ENCODE measurements at places on chromosomes 7 and 10.

DNA sequence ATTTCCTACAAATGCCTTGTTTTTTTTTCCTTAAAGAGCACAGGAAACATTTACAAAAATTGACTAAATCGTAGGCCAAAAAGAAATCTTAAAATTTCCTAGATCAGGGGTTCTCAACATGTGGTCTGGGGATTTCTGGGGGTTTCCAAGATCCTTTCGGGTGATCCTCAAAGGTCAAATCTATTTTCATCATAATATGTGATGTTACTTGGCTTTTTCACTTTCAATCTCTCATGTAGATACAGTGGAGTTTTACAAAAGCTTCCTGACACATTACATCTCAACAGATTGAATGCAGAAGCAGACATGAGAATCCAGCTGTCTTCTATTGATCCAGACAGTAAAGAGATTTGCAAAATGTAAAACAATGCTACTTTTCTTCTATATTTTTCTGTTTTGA lies 497.3 kb downstream of the INHBA start:
- DNase-seq: no peak

- no peak for DNase-seq
These were observed 286.9 kb upstream of the NFE2L3 start for GRCh38 chr7:25864943-25865751.

DNA sequence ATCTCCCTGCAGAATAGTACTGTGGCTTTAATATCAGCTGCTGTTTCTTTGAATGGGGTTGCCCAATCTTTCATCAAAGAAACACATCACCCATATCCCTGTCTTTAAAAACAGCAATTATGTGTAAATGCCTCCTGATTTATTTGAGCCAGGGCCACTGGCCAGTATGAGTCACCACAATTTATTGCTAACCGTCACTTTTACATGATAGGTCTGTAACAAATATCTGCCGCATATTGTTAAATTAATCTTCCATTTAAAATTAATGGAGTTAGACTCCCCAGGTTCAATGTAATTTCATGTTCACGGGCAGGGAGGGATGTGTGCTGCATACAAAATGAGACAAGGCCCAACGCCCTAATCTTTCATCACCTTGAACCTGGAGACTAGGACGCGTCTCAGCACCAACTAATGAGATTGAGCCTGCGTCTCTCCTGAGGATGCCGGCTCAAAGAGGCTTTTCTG lies 673.4 kb downstream of the AUTS2 start:
- DNase-seq: no peak

DNA sequence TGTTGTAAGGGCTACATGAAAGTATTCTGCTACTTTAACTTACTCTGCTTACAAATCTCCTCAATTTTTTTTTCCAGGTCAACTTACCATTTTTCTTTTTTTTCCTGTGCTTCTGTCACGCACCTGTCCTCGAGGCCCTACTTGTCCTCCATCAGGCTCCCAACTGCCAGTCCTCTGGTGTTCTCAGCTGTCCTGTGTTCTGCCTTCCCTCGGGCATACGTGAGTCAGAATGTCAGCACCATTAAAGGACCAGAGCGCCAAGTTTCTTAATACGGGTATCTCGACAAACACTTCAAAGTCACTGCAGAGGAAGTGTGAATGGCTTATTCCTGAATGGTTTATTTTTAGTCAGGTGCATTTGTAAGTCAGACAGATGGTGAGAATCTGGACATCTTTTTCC lies at the start of gene TEX47:
Gene TEX47 (minus strand): TSS at position 185 of the 400 bp plus-strand sequence. CDS start 795 bp downstream, outside the sequence.
- no peak for DNase-seq

DNA sequence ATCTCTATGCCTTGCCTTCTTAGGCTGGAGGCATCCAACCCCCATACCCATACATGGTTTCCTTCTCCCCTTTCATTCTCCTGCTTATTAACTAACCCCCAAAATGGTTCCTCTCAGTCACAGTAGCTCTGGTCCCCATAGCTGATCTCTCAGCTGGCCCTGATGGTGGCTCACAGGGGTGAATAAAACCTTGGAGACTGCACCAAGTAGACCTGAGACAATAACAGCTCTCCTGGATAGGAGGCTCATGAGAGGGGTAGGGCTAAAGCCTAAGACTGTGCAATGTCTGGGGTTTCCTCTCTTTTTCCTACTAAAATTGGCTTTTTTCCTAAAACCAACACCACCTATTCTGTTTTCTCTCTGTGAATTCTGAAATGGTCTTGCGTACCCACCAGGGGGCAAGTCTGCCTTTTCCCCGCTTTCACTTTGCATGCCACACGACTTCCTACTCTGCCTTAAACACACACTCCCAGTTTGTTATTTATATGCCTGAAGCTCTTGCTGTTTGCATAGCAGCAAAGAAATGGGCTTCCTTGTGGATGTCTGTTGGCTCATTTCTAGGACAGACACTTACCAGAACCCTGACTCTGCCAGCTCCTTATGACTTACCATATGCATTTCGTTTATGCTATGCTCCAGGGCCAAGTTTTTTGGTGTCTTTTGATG lies 18.4 kb upstream of the PON1 start:
- DNase-seq: no peak

DNA sequence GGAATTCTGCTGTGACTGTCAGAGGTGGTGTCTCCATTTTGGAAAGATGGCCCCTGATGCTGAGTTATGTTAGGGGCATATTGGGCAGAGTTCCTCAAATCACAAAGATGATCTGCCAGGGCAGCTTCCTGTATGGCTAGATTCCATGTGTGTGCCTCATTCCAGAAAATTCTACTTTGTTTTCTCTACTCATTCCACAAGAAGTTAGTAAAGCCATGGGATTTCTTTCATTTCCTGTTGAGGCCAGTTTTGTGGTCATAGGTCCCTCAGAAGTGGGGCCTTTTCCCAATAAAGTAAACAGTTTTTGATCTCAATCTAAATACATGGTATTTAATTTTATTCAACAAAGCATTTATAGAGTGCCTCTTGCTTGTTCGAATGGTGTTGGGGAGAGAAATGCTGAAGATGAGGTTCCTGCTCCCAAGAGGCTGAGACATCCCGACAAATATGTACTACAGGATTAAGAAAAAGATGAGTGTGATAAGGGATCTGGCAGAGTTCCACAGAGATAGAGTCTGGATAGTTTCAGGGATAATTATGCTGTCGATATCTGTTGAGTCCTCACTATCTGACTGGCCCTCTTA lies 33.0 kb downstream of the MINDY4 start:
- no peak for DNase-seq

GRCh38 chr7:93475811-93476210 lies 98.7 kb downstream of the CALCR start:
- no peak for DNase-seq

DNA sequence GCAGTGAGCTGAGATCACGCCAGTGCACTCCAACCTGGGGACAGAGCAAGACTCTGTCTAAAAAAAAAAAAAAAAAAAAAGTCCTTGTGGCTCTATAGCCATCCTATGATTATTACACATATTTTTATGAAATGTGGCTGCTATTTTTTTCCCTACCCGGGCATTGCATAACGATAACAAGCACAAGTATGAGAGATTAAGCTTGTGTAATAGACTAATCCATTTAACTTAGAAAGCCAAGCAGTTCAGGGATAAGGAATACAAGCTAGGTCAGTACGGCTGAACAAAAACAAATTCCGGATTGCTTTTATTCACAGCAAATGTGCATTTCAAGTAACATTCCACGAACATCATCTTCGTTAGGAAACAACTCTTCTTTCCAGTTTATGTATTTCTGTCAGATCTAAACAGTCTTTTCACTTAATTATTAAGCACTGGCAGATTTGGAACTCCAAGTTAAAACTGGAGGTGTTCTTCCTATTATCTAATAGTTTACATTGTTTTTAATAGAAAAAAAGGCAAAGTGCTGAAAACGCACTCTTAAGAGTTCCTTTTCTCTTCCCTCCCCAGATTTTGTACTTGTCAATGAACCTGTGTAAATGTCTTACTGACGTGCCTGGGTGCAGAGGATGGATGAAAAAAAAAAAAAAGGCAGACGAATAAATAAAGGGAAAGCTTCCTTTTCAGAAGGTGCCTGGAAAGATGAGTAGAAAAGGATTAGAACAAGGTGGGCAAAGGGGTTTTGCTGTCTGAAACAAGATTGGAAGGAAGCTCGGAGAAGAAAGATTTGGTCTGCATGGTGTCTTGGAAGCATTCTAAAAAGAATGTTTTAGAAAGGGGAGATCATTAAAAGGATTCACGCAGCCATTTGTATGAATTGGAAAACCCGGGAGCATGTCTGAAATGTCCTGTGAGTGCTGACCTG lies 81.1 kb downstream of the PRTFDC1 start:
- DNase-seq: no peak

GRCh38 chr10:121217331-121217730 lies 366.2 kb downstream of the WDR11 start:
- no peak for DNase-seq

DNA sequence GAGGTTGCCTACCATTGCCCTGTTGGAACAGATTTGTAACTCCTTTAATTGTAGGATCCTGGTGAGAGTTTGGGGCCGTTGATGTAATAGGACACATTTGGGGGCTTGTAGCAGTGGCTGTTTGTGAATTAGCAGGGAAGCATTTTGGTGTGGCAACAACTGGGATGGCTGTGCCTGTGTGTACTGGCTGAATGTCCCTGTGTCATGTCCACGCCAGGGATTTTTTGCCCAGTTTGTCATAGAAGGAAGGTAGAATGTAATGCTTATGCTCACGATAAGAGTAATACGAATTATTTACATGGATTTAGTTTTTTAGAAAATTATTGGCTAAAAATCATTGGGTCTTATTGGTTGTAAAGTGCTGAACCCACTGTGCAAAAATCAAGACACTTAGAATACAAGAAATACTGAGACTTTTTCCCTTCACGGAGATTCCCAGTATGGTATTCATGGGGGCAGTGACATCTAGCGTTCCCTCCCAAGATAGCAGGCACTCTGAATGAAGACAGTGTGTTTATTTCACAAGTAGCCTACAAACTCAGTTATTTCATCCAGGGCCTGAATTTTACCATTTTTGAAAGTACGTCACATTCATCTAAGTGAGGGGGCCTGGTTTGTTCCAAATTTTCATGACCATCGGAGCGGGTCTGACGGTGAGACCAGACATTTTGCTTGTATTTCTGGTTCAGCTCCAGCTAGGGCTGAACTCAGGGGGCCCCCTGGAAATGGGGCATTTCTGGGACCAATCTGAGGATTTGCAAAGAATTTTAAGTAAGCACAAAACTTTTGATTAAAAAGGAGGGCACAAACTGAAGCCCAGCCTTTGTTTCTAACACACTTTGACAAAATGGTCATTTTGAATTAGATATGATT lies 74.7 kb downstream of the CACNB2 start:
- DNase-seq: peak; percentile 25

DNA sequence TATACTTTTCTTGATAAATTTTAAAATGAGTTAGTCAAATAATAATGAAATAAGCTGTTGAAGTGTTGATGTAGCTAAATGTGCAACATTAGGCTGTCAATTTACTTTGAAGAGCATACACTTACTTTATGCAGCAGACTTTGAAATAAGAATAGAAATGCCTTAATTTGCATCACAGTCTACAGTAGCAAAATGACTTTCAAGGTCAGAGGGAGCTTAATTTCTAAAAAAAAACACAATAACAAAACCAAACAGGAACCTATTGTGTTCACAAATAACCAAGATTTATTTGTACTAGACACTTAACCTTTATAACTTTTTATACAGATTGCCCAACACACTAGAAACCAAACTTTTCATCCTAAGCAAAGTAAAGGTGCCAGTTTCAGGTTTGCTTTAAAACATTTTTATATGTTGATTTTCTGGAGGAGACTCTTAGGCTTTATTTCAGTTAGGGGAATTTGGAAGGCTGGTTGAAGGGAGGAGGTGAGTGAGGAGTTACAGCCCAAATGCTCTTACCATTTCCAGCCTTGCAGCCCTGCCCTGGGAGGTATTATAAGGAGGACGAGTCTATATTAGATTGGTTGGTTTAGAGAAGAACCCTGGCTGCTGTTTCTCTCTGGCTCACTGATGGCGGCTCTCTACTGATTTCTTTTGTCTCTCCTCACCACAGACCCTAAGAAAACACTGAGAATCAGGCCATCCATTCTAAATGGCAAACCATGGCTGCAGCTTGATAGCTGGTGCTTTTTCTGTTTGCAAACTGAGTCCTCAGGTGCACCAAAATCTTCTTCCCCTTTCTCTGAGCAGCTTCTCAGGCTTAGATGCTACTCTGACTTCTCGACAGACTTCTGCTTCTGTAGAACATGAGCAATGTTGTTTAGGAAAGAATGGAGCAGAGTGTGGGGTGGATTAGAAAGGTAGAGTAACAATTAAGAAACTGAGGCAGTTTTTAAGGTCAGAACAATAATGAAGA lies 55.2 kb upstream of the RPA3 start:
- DNase-seq: no peak
